ENCODE measurements at places on chromosomes 6 and 20.

DNA sequence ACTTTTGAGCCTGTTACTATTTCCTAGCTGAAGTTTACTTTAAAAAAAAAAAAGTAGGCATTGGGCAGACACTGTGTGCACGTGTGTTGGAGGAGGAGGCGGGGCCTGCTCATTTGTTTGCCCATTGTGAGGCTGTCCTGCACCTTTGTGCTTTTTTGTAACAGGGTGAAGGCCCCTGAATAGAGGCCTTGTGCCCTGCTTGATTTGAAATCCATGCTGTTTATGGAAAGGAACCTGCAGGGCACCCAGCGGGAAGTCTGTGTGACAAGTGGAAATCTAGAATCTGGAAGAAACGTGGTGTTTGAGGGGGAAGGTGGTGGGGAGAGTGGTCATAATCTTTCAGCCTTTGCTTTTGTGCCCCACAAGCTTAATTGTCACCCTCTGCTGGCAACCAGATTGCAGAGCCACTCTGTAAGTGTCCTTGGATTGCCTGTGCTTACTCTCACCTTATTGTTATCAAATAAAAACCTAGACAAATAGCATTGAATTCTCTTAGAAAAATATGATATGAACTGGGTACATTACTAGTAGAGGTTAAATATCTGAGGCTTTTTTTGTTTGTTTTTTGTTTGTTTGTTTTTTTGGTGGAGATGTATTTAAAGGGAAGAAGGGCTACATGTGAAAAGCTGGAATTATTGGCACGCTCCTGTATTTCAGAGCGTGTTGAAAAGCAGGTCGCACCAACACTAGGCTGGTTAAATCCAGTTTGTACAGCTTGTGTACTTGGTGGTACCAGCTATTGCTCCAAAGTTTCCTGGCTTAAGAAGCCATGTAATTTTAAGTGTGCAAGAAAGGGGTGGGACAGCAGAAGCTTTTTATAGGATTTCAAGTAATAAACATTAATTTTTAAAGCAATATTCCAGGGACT is 156.3 kb downstream of the ARID1B start:
- no peak for DNase-seq

- no peak for DNase-seq
Observed at GRCh38 chr6:146422789-146423375, 120.8 kb upstream of the RAB32 start.

DNA sequence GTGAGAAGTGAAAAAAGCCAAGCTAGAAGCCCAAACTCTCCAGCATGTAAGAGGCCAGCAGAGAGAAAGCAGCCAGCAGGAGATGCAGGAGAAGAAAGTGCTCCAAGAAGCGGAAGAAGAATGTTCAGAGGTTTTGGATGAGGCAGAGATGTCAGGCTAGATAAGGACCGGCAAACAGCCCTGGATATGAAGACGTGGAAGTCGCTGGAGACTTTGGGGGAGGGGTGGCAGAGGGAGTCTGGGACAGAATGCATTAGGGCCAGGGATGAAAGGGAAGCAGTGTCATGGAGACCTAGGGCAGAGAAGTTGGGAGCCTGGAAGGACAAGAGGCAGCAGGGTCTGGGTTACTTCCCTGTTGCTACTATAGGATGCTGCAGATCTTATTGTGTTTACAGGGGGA is 5.3 kb upstream of the SCUBE3 start:
- DNase-seq, result no peak

DNA sequence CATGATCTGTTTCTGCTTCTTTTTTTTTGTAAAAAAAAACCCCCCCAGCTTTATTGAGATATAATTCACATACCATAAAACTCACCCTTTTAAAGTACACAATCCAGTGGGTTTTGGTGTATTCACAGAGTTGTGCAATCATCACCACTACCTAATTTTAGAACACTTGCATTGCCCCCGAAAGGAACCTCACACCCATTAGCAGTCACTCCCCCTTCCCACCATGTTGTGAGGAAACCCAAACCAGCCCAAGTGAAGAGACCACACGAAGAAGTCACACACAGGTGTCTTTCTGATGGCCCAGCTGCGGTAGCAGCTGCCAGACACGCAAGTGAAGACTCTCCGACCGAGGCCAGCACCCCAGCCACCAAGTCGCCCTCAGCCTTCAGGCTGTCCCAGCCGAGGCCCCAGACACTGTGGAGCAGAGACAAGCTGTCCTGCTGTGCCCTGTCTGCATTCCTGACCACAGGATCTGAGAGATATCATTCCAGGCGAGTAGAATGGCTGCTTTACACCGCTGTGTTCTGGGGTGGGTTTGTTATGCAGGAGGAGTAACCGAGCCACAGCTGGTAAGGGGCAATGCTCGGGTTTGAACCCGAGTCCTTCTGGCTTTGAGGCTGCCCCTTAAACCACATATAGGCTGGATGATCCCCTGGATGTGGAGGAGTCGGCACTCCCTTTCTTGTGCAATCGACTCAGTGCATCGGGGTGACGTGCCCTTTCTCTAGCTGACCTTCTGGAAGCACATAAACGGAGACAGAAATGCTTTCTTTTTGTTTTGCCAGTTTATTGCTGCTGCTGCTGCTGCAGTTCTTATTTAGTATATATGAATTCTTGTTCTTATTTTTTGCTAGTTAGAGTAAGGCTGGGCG is 59.1 kb upstream of the PTPN1 start:
- no peak for DNase-seq

DNA sequence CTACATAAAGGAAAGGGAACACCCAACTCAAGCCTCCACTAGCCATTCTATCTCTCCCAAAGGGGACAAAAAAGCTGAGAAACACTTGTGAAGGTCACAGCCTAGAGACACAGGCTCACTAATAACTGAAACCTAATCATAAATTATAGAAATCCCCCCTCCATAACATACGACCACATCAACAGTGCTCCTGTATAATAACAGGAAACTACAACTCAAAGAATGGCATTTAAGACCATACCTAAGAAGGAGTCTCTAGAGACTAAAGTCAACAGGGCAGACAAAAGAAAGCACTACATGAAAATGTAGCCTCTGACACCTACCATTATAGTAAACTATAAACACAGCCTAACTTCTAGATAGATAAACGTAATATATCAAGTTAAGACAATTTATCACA is 82.7 kb downstream of the THEMIS start:
- no peak for DNase-seq

DNA sequence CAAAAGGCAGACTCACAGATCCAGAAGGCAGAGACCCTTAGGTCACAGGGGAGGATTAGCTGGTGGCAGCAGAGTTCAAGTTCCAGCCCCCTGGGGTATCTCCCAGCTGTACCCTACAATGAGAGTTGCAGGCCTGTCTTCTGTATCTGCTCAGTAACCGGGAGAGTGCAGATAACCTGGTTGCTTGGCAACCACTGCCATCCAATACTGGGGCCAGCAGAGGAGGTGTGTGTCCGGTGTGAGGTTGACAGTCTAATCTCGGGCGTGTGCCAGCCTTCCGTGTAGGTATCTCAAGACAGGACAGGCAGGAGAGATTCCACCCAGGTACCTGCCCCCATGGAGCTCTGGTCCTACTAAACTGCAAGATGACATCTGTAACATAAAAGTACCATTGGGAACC is 56.6 kb upstream of the TBC1D7 start:
- no peak for DNase-seq

- no peak for DNase-seq
Observed at GRCh38 chr6:139150920-139151319, 16.0 kb downstream of the HECA start.

DNA sequence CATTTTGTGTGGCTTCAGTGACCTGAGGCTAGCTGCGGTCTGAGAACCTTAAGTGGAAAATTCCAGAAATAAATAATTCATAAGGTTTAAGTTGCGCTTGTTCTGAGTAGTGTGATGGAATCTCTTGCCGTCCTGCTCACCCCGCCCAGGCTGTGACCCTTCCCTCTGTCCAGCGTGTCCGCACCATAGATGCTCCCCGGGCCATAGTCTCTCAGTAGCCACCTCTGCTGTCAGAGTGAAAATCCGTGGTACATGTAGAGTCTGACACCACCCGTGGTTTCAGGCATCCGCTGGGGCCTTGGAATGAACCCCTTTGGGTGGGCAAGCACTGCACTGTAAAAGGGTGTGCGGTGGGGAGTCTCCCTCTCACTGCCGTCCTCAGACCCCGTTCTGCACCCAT is 11.7 kb downstream of the UNC93A start:
- no peak for DNase-seq

GRCh38 chr20:42553374-42553773 is 636.3 kb downstream of the PTPRT start:
- DNase-seq, result no peak

GRCh38 chr6:67184405-67184804 is 1450.7 kb upstream of the ADGRB3 start:
- DNase-seq, result no peak

GRCh38 chr6:157224951-157225574 is 98.3 kb downstream of the TMEM242 start:
- DNase-seq, result no peak

GRCh38 chr20:5041433-5041832 is 40.1 kb upstream of the SLC23A2 start:
- DNase-seq, result no peak

GRCh38 chr6:148520109-148520841 is 177.6 kb downstream of the SASH1 start:
- DNase-seq, result no peak

DNA sequence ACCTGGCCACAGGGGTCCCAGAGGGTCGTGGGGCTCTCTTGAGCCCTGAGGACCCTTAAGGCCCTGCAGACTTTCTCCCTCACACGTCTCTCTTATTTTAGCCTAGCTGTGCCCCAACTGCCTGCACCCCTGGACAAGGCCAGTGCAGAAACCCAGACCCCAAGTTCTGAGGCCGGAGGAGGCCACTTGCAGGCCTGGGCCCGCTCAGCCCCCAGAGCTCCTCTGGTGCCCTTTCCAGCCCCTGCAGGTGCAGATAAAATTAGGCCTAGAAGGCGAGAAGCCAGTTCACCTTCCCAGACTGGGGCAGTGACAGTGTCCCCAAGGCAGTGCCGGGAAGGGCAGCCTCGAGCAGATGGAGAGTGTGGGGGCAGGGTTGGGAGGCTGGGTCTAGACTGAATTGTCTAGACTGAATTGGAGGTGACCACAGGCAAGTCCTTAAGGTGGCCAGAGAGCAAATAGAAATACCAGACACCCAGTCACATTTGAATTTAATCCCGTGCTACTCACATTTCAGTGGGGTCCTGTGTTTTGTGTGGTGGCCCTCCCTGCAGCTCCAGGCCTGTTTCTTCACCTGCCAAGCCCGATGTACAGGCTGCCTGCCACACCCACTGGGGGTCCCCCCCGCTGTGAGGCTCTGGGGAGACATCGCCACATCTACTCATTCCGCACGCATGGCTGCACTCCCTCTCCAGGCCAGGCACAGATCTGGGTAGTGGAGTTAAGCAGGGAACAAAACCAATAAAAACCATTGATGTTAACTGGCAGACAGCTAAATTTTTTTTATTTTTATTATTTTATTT is 8.6 kb upstream of the IP6K3 start:
- DNase-seq, result no peak

GRCh38 chr6:121550491-121551010 is 115.1 kb downstream of the GJA1 start:
- no peak for DNase-seq

DNA sequence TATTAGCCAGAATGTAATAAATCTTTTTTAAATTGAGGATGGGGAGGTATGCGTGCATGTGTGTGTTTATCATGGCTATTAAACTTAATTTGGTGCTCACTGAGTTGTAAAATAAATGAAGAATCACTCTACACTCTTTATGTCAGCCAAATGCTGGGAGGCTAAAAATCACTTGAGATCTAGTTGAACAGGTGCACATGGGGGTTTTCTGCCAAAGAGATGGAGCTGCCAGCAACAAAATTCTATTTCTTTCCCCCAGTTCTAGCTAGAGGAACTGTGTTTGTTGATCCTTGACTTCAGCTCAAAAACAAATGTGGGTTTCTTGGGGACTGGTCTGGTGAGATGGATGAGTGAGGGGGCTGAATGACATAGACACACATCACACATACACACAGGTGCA is 183.3 kb upstream of the BTBD3 start:
- DNase-seq, result no peak

DNA sequence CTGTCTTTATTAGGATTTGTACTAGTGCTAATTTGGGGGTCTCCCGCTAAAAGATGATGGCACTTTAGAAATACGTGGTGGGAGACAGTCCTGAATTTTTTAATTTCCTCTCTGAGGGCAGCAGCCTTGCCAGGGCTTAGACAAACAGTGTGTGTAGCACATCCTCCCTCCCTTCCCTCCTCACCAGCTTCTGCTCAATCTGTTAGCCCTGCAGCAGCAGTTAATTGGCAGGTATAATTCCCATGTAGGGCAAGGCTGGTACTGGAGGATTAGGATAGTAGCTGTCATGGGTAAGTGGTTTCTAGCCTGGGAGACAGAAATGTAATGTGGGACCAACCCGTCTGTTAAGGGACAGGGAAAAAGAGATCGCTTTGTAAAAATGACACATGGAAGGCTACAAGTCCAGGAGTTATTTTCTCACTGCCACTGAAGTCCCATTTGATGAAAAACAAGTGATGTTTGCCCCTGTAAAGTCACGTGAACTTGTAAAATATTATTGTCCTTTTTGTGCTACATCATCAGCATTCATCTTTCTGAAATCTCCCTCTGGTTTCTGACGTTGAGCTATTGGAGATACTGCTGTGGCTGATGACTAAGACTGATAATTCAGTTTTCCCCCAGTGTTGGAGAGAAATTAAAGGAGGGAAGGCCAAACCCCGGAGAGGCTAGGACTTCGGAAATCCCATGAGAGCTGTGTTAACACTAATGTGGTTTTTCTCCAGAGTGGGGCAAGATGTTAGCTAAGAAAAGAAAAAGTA is 40.6 kb downstream of the CTNNBL1 start:
- no peak for DNase-seq

- DNase-seq, result no peak
Observed at GRCh38 chr20:50242548-50242862, 51.9 kb downstream of the CEBPB start.

GRCh38 chr6:22444330-22444729 is 125.0 kb upstream of the HDGFL1 start:
- DNase-seq, result no peak

GRCh38 chr6:155142168-155143028 is 121.4 kb upstream of the CLDN20 start:
- no peak for DNase-seq

DNA sequence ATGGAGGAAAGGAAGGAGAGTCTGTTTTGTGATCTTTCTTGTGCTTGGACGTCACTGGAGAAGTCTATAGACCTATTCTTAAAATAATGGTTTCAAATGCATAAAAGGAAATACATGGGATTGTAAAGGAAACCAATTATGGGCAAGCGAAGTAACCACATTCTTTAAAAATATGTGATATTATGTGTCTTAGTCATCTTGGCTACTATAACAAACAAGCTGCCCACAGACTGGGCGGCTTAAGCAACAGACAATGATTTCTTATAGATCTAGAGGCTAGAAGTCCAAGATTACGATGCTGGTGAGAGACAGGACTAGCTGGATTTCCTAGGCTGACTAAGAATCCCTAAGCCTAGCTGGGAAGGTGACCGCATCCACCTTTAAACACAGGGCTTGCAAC is 49.4 kb upstream of the CD83 start:
- no peak for DNase-seq

DNA sequence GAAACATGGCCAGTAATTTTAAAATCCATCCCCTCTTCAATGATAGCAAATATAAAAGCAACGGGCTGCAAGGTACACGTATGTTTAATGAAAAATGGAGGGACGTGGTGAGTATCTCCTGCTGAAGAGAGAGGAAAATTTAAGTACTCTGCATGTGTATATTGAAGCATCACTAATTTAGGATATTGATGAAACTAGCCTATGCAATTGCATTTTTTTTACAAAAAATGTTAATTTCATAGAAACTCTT is 362 bp upstream of the TMX4 start:
- no peak for DNase-seq
